ENCODE measurements at places on chromosomes 1 and 21. TPM values are rescaled to one million over a fixed set of nuclear protein-coding genes. Genes with fewer than 3 reads are reported as not detected.

Gene BACE2
- total RNA-seq, result 82.8 TPM

Gene SPRR2F
- total RNA-seq, result not detected

Gene AK5
- total RNA-seq, result 8.6 TPM

Gene FUCA1
- total RNA-seq, result 40.7 TPM

Gene LCE3E
- total RNA-seq, result not detected

Gene COL11A1
- total RNA-seq, result 0.38 TPM

Gene ADCY10
- total RNA-seq, result not detected

Gene FAM151A
- total RNA-seq, result not detected

Gene ADORA1
- total RNA-seq, result 7.0 TPM

Gene PDPN
- total RNA-seq, result 12.2 TPM

Gene RNU1-4
- total RNA-seq, result under 0.01 TPM

Gene SRRM1
- 71.1 TPM for total RNA-seq

Gene APH1A
- 152 TPM for total RNA-seq

DNA sequence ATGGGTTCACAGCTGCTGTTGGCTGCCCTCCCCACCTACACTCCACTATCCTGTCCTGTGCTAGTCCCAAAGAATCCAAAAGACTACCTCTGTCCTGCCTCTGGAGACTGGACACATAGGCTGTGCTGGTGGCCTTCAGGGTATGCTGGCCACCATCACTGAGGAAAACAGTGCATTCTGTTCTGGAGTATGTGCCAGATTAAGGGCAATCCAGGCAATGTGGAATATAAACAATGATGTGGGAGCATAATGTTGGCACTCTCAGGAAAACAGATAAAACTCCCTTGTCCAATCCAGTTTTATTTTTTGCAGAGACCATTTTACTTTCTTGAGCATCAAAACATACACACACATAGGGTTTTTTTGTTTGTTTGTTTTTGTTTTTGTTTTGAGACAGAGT lies 94.3 kb downstream of the GLUL start:
- DNase-seq, result no peak

- DNase-seq, result no peak
Measured at GRCh38 chr1:19483691-19484090, 1.6 kb downstream of the CAPZB start.

DNA sequence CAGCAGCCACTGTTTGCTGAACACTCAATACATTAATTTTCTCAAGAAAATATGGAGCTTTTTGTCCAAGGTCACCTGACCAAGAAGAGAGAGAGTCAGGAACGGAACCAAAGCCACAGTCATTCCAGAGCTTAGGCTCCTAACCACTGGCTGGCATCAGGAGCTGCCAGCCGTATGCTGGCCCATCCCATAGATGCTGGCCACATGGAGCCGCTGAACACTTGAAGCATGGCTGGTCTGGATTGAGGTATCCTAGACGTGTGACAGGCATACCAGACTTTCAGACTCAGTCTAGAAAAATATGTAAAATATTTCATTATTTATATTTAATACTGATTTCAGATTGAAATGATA lies 458.7 kb downstream of the MATN1 start:
- DNase-seq, result no peak

DNA sequence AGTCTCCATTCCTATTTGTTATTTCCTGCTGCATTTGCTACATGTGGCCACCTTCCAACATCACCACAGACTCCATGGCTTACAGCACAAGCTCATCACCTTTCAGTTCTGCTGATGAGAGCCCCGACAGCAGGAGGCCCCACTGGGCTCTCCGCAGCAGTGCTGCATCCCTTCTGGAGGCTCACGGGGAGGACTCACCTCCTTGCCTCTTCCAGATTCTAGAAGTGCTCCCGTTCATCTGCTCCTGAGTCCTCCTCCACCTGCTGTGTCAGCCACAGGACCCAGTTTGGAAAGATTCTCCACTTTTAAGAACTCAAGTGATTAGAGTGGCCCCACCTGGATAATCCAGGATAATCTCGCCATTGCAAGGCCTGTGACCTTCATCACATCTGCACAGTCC lies 167.6 kb downstream of the PCBP3 start:
- no peak for DNase-seq

DNA sequence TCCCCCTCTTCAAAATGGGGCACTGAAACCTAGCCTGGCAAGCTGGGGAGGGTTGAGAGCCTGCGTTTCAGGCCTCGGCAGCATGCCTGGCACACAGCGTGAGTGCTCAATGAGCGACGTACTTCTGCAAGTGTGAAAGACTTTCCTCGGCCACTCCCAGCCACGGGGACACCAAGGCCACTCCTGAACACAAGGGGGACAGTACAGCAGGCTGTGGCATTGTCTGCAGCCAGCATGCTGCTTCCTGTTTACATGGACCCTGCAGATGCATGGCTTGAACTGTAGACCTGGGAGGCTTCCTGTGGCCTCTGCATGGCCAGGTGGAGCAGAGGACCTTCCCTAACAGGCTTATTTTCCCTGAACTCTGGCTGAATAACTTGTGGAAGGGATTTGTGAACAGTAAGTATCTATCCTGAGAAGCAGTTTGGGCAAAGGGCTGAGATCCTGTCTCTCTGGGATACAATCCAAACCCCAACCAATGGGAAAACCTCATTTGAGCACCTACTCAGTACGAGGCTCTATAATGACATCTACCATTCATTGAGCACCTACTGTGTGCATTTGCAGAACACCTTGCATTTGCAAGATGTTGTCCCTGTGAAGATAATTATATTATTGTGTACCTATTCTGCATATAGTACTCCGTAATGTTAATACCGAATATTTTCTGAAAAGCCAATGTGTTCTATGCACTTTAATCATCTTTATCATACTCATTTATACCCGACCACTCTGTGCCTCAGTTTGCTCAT lies 9.9 kb upstream of the HSPG2 start:
- DNase-seq, result no peak

- DNase-seq, result no peak
Measured at GRCh38 chr1:202697038-202697437, 13.2 kb downstream of the SYT2 start.

GRCh38 chr21:43935711-43936110 lies 70.7 kb downstream of the AGPAT3 start:
- no peak for DNase-seq

GRCh38 chr1:94621802-94622201 lies 80.2 kb upstream of the F3 start:
- DNase-seq, result no peak

GRCh38 chr1:58107943-58108342 lies 438.6 kb downstream of the OMA1 start:
- no peak for DNase-seq

DNA sequence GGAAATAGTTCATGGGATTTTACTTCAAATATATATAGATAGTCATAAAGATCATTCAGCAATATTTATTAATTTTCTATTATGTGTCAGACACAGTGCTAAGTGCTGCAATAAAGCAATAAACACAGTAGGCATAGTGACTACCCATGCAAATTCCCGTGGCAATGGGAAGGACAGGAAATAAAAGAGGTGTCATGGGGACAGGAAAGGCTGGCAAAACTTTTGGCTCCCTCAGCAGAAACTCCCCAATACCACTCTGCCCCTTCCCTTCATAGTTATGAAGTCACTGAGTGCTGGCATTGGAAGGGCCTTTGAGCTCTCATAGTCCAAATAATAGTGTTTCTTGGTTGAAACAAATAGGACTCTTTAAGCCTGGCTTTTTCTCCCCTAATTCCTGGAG lies 104.4 kb upstream of the DPT start:
- no peak for DNase-seq

- DNase-seq, result no peak
Measured at GRCh38 chr1:154075746-154076145, 79.1 kb downstream of the NUP210L start.

DNA sequence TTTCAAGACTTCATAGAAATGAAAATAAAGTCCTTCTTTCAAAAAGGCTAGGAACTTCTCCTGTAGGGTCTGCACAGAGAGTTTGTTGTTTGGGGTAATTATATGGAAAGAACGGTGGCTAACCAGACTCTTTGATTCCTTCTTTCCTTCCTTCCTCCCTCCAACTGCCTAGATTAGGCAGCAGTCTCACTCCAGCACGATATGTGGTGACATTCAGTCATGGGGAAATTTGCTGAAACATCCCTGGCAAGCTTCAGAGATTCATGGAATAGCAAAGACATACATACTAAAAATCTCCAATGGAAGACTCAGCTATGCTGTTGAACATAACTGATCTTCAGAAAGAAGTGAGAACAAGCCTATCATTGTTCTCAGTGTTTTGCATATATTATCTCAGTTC lies 4.3 kb downstream of the NTMT2 start:
- DNase-seq, result no peak

GRCh38 chr1:56877973-56878372 lies 23.4 kb downstream of the C8A start:
- DNase-seq, result no peak

- DNase-seq, result no peak
Measured at GRCh38 chr1:59015708-59016107, 231.9 kb upstream of the JUN start.

All from kidney epithelial cell (primary cell).